ENCODE measurements at places on chromosomes 7 and 10.

- DNase-seq: no peak
These were observed 64.9 kb downstream of the SCRN1 start for GRCh38 chr7:29924684-29925083.

GRCh38 chr7:105788356-105788755 is 88.0 kb downstream of the ATXN7L1 start:
- DNase-seq: no peak

GRCh38 chr7:155462163-155462735 is 4.3 kb downstream of the EN2 start:
- no peak for DNase-seq

DNA sequence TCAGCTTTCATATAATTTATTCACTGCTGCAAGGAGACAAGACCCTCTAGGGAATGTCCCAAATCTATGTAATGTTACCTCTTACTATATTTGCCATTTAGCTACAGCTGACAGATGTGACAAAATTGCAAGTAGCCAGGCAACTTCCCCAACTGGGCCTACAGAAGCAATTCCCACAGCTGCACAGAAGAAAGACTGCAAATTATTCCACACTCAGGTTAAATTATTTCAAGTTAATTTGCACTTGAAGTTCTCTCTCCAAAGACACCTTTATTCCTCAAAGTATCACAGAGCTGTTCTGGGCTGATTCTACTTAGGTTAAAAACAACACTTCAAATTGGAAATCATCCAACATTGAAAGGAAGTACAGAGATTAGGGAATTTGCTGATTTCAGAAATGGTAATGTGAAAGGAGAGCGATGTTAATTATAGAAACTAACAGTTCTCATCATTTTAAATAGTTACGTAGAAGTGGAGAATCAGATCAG is 133.6 kb downstream of the THSD7A start:
- DNase-seq: no peak

DNA sequence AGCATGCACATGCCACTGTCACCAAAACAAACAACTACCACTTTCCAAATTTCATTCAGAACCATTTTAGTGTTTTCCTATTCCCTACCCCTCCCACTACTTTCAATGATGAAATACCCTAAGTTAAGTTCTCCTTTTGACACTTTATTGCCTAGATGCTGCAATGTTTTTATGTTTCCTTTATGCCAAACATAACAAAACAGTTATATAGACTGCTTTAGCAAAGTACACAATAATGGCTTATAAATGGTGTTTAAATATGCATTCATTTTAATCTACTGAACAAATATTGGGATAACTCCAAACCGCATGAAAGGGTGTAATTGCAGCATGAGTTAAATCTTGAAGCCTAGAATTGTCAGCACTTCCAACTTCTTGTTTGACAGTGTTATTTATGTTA is 69.2 kb downstream of the PHYHIPL start:
- DNase-seq: no peak

DNA sequence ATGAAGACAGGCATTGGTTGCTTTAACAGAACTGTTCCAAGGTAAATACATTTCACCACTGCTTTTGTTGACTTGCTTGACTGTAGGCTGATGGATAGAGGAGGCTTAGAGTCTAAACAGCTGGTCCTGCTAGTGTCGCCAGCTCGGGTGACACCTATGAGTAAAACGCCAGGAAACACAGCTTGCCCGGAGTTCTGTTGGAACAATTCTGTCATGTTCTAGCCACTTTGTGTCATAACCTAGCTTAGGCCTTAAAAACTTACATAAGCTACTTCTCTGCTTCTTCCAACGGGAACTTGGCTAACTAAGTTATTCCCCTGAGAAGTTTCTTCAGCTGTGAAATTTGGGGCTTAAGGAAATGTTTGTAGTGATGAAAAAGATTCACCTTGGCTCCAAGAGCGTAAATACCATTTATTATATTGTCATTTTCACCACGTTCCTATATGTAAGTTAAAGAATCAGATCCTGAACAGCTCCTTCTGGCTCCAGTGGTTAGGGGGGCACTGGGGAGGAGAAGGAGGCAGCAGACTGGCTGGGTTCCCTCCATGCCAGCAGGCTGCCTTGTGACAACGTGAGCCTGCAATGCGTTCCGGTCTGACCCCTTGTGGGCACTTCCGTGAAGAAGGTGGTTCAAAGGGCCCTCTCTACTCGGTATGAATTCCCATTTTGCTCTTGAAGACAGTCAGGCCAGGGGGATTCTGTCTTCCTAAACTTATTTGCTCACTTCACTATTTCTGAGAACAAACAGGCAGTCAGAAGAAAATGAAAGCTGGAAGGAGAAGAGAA is 253.2 kb downstream of the BMPER start:
- no peak for DNase-seq

DNA sequence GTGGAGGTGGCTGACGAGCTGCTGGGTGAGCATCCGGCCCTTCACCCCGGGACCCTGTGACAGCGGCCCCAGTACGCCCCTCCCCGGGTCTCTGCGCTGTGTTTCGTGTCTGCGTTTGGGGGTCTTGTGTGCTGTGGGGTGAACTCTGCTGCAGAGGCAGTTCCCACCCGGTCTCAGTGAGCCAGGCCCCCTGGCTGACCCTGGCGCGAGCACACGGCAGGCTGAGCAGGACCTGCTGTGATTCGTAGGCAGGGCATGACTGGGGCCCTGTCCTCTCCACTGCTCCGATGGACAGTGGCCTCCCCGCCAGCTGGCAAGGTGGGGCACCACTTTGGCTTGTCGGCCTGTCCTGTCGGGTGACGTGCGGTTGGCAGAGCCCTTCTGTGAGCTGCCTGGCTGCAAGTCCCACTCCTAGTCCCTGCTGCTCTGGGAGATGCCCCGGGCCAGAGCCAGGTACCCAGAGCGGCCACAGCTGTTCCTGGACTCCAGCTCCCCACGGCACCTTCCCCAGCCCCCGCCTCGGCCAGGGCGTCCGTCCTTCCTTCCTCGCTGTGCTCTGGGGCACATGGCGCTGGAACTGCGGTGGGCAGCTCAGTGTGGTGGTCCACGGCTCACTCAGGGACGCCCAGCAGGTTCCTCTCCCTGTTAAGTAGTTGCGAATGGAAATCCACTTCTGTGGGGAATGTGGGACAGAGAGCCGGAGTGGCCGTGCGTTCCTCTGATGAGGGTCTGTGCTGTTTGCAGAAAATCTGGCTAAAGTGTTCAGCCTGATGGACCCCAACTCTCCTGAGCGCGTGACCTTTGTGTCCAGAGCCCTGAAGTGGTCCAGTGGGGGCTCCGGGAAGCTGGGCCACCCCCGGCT is 10.5 kb downstream of the GET4 start:
- no peak for DNase-seq

Measured in CD4-positive, alpha-beta T cell (primary cell).